ENCODE measurements at places on chromosomes 7 and 10.

- DNase-seq = peak; percentile 55
Observed at GRCh38 chr7:99379043-99379577, 4.6 kb downstream of the ARPC1B start.

- no peak for DNase-seq
Observed at GRCh38 chr7:42590771-42591310, 321.0 kb downstream of the C7orf25 start.

DNA sequence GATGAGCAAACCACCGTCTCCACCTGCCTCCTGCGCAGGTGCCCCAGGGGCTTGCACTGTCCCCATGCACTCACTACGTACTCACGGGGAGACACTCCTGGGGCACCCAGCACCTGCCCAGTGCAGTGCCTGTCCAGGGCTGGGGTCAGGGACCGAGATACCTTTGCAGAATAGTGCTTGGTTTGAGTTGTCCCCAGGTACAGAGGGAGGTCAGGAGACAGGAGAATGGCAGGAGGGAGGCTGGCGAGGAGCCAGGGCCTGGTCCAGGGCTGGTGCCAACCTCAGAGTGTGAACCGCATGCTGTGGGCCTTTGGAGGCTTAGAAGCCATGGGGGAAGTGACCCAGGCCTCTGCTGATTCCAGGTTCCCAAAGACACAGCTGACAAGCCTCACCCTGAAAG lies 110.1 kb upstream of the GPR26 start:
- no peak for DNase-seq

DNA sequence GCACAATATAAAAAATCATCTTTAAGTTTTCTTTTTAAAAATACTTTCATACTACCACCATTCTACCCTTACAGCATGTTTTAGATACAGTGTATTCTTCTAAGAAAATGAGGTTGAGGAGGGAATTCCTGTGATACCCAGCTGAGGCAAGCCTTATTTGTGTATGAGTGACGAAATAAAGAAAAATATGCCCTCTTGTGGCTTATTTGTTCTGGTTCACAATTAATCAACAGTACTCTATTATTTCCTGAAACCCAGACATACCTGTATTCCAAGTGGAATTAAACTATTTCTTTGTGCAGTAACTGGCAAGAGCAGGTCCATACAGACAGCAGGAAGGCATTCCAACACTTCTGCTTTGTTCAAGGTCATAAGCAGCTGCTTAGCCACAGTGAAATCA lies 4.5 kb upstream of the SEMA3D start:
- DNase-seq = no peak

DNA sequence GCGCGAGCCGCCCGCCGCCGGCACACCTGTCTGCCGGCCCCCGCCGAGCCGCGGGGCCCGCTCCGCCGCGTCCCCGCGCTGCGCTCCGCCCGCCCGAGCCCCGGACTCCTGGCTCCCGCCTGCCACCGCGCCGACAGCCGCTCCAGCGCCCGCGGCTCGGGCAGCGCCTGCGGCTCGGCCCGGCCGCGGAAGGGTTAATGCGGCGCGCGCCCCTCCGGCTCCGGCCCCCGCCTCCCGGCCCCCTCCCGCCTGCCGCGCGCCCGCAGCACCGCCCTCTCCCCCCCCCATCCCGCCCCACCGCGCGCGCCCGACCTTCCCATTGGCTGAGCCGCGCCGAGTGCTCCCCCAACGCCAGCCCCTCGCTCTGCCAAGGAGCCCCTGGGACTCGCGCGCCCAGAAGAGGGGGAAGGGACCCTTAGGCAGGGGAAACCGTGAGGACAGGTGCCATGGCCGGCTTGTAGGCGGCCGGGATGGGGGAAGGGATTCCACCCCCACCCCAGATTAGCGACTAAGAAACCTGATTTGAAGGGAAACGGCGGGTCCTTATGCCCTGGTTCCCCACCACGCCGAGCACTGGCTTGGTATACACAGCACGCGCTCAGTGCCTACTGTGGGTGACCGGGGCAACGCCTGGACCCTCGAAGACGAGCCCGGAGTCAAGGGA lies at the start of gene KCNH2:
Gene KCNH2, minus strand, starts transcription at position 196 of the 664 bp plus-strand sequence. CDS start 408 bp downstream, outside the sequence.
- DNase-seq = no peak

- DNase-seq = no peak
Observed at GRCh38 chr7:116740231-116740630, 68.2 kb downstream of the MET start.

- DNase-seq = no peak
Observed at GRCh38 chr7:70730451-70731110, 401.4 kb upstream of the GALNT17 start.

GRCh38 chr7:120794106-120794729 lies 63.7 kb downstream of the TSPAN12 start:
- no peak for DNase-seq

- DNase-seq = no peak
Observed at GRCh38 chr10:128808921-128809440, 658.1 kb upstream of the MGMT start.

DNA sequence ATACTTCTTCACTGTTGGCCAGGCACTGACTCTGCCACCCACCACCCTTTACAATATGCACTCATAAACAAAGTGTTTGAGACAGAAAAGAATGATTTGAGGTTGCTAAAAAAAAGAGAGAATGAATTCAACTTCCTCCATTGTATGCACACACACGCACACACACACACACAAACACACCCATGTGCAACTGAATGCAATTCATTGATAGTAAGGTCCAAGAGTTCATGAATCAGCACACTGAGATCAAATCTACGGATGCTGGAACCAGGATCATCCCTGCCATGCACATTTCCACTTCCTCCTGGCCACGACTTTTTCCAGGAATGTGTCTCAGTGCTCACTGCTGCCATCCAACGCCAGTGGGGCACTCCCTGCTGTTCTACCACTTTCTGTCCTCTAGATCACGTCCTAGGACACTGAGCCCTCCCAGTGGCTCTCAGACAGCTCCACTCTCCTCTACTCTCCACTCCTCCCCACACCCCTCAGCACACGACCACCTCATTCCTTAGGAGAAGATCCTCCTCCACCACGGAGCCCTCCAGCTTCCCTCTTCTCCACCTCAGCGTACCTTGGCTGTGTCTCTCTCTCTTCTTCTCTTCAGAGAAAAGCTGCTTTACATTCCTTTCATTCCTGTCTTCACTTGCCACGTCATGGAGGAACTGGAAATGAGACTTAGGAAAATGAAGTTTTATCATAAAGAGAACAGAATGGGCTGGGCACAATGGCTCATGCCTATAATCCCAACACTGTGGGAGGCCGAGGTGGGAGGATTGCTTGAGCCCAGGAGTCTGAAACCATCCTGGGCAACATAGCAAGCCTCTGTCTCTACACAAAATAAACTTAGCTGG lies 12.0 kb upstream of the TMEM213 start:
- DNase-seq = no peak

- no peak for DNase-seq
Observed at GRCh38 chr7:36406156-36406555, 16.5 kb downstream of the ANLN start.

DNA sequence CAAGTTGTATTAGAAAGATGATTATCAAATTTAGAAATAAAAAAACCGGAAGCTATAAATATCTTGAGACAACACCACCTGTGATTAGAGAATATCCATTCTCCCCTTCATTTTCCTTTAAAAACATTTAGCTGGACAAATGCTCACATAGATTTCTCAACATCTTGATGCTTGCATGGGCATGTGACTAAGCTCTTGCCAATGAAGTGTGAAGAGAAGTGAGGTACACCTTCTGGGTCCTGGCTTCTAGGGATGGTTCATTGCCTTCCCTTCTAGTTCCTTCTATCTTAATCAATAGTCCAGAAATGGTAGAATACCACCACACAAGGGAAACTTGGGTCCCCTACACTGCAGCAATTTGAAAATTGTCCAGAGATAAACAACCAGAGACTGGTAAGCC lies 41.0 kb downstream of the WAPL start:
- DNase-seq = no peak

GRCh38 chr10:98039690-98040381 lies 9.4 kb upstream of the CRTAC1 start:
- no peak for DNase-seq

- no peak for DNase-seq
Observed at GRCh38 chr7:128666200-128666599, 5.9 kb upstream of the GARIN1A start.

GRCh38 chr10:66752714-66753113 lies 173.1 kb upstream of the LRRTM3 start:
- no peak for DNase-seq

DNA sequence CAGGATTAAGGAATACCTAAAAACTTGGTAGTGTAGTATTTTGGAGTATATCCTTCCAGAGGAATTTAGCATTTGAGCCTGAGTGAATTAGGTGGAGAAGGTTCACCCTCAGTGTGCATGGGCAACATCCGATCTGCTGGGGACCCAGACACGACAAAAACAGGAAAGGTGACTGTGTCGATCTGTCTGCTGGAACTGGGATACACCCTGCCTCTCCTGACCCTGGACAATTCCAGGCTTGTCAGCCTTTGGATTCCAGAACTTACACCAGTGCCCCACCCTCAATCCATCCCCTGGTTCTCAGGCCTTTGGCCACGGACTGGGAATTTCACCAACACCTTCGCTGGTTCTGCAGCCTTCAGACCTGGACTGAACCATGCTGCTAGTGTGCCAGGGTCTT lies 41.9 kb downstream of the PTPRE start:
- no peak for DNase-seq

- no peak for DNase-seq
Observed at GRCh38 chr7:36344622-36345021, 45.0 kb upstream of the ANLN start.

DNA sequence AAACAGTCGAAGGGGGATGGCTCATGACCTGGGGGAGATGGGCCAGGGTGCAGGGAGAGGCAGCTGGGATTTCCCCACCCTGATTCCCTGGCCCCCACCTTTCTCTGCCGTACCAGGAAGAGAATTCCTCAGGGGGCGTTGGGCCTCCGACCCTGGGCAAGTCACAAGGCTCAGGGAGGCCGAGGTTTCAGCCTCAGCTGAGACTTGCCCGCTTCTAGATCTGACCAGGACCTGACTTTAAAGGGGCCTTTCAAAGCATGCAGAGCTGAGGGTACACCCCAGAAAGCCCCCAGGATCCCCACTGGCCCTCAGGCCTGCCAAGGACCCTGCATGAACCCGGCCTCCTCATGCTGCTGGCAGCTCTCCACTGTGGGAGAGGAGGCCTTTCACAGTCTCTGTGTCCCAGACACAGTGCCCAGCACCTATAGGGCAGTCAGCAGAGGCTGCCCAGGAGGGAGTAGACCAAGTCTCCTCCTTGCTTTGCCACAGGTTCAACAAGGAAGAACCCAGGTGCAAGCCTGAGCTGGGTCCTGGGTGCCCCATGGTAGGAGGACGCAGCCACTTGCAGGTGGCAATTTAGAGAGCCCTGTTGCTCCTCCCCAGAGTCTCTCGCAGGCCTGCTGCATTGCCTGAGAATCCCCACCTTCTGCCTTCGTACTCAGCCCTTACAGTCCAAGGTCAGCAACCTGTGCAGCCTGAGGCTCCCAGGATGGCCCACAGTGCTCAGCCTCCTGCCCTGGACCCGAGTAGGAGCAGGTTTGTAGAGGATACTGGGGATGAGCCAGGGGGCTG lies 89.3 kb downstream of the CHST15 start:
- no peak for DNase-seq

DNA sequence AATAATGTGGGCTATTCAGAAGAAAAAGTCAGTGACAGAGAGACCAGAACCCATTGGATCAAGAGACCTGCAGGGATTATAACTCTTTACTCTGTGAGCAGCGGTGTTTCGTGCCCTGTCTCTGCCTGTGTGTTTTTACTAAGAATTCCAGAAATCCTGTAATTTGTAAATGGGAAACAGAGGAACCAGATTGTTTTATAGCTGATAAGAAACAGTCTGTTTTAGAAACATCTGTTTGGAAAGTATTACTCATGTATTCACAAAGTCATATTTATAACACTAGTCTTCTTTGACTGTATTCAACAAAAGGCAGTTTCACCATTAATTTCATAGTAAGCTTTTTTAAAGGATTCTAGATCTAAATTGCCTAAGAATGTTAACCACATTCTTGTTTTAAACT lies 30.0 kb upstream of the VDAC2 start:
- DNase-seq = no peak

DNA sequence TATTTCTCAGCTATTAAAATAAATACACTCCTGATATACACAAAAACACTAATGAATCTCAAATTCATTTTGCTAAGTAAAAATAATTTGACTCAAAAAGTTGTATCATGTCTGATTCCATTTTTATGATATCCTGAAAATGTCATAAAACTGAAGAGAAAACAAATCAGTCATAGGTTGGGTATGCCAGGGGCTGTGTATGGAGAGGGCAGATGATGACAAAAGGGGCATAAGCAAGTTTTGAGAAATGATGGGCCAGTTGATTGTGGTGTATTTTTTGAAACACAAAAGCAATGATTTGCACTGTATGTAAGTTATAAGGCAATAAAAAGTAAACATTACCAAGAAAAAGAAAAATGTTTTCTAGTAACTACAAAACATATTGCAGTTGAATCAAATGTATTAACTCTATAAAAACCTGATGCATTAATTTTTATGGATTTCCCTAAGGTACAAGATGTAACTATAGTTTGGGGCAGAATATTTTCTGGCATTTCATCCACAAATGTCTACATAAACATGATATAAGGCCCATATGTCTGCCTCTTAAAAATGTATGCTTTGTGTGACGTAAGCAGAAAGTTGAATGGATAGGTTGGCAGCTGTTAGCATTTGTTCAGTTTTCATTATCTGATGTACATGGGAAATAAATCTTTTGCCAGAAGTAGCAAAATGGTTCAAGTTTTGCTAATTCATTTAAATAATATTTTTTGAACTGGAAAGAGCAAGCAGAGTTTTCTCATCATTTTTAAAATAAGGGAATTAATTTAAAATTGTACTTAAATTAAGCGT lies 35.1 kb upstream of the ING3 start:
- DNase-seq = no peak

DNA sequence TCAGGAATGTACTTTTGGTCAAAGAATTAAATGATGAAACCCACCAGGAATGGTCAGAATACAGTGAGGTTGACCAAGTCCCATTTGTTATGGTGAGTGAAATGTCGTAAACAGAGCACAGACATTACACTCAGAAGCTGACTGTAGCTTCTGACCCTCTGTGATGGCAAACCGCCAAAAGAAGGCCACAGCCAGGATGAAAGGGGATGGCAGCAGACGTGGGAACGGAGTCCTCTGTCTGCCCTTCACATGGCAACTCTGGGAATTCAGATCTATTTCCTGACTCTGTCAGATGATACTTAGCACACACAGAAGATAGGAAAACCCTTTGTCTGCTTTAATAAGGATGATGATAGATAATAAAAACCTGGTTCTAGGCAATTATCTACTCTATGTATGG lies 757.1 kb downstream of the SORCS3 start:
- no peak for DNase-seq

DNA sequence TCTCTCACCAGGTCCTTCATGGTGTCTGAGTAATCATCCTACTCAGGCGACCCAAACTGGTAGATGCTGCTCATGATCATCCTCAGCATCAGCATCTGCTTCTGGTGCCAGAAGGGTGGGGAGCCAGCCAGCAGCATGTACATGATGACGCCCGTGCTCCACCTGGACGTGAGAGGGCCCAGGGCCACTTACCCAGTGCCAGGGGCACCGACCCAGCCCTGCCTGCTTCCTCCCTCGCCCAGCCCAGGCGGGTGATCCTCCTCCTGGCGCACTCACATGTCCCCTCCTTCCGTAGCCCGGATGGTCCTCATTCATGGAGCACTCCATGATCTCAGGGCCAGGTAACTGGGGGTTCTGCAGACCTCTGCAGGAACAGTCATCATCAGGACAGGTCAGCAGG lies 764.8 kb upstream of the ZNF722 start:
- no peak for DNase-seq

- no peak for DNase-seq
Observed at GRCh38 chr10:127012071-127012768, 107.0 kb downstream of the DOCK1 start.

- no peak for DNase-seq
Observed at GRCh38 chr7:8214244-8214824, 47.6 kb downstream of the ICA1 start.

- DNase-seq = no peak
Observed at GRCh38 chr7:26760501-26760900, 103.9 kb downstream of the SKAP2 start.
